ENCODE measurements at places on chromosomes 11 and 22.

GRCh38 chr11:22778642-22779041 lies 51.0 kb downstream of the SVIP start:
- DNase-seq: peak; percentile 4

- no peak for DNase-seq
These were observed 5.1 kb upstream of the KLHL35 start for GRCh38 chr11:75437966-75438659.

DNA sequence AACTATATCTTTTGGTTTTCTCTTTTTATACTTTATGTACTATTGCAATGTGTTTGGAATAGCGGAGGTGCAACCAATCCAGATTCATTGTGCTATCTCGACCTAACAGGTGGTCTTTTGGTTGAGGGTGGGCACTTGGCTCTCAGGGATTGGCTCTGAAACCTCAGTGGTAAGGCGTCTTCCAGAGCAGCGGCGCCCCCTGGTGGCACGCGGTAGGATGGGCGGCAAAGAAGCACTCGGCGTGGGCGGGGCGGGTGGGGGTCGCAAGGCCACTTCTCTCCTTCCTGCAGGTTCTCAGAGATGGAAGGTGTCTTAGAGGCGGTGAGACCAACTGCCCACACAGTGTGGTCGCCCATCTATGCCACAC lies 19.2 kb upstream of the PLET1 start:
- peak; percentile 71 for DNase-seq

GRCh38 chr22:49025791-49026493 lies 801.7 kb downstream of the BRD1 start:
- no peak for DNase-seq

- no peak for DNase-seq
These were observed 31.0 kb downstream of the CECR2 start for GRCh38 chr22:17400305-17400704.

GRCh38 chr22:27213766-27214581 lies 556.6 kb downstream of the MIAT start:
- no peak for DNase-seq

GRCh38 chr11:118497831-118498230 lies 29.4 kb upstream of the TTC36 start:
- DNase-seq: no peak

GRCh38 chr11:104043678-104044239 lies 7.3 kb downstream of the DDI1 start:
- DNase-seq: no peak

DNA sequence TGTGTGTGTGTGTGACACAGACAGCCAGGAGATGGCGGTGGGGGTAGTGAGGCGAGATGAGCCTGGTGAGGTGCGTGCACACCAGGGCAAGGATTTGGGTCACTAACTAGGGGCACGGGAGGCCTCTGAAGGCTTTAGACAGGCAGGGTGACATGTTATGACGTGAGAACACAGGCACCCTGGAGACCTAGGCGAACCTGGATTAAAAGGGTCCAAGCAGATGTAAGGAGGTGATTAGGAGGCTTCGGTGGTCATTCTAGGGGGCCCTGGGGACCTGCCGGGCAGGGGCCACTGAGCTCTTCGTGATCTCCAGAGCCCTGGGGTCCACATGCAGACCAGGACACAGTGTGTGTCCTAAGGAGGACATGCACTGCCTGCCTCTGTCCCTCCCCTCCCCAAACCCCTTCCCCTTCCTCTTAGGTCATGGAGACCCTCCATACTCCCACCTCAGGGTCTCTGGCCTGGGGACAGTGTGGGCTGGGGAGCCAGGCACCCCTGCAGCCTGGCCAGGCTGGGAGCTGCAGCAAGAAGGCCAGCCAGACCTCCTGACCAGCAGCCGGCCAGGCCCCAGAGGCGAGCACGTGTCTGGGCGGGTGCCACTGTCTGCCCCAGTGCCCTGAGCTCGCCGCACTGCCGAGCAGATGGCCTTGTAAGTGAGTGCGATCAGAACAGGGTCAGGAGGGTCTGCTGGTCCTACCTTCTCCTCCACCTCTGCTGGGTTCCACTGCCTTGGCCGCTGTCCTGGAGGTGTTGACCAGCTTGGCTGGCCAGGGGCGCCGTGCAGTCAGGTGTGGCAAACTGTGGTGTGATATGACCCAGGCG lies 32.1 kb downstream of the IFT27 start:
- no peak for DNase-seq

GRCh38 chr11:61113201-61113600 lies 10.9 kb downstream of the CD5 start:
- no peak for DNase-seq

DNA sequence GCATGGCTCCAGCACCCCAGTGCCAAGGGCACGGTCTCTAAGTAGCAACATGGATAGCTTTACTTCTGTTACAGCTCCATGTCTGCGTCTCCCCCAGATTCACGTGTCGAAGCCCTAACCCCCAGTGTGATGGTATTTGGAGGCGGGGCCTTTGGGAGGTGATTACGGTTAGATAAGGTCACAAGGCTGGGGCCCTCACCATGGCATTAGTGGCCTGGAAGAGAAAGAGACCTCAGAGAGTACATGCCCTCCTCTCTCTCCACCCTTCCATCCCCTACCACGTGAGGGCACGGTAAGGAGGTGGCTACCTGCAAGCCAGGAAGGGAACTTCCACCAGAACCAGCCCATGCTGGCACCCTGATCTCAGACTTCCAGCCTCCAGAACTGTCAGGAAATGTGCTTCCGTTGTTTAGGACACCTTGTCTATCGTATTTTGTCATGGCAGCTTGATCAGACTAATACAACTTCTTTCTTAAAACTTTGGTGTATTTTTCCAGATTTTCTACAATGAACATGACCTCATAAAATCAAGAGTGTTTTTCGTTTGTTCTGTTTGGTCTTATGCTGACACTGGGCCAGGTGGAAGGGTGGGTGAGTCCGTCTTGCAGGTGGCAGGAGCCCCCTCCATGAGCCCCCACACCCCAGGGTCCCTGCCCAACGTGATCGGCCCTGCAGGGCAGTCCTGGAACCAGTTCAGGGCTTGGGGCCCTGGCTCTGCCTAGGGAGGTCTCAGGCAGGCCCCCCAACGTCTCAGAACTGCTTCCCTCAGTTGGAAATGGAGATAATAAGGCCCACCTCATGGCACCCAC lies 10.7 kb downstream of the RTN4R start:
- DNase-seq: no peak

DNA sequence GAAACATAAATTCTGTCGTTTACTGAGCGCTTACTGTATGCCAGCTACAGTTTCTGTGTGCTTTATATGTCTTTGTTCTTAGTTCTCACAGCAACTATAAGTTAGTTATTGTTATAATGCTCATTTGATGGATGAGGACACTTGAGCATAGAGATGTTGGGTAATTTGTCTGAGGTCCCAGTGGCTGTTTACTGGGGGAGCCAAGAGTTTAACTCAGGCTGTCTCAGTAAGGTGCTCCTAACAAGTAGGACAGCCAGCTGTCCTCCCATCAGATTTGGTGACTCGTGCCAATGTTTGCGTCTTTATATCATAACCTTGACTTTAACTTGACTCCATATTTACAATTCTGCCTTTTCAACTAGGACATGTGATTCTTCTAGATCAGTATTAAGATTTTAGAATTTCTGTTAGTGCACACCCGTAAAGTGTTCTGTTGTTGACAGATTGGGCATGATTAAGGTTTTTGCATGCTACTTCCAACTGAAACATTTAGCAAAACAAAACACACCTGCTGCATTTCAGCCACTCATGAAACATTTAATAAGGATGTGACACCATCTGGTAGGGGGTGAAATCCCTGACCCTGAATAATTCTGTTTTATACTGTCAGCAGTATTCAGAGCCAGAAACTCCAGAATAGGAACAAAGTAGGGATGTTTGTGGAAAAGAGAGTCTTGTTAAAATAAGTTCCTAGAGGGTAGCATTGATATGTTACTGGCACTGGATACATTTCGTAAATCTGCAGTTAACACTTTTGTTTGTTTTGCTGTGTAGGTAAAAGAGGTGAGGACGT lies 1.9 kb downstream of the REXO2 start:
- peak; percentile 30 for DNase-seq

GRCh38 chr22:49439373-49439772 lies 388.3 kb downstream of the BRD1 start:
- DNase-seq: no peak

- DNase-seq: peak; percentile 82
These were observed 663.7 kb upstream of the B3GAT1 start for GRCh38 chr11:135075740-135076139.

DNA sequence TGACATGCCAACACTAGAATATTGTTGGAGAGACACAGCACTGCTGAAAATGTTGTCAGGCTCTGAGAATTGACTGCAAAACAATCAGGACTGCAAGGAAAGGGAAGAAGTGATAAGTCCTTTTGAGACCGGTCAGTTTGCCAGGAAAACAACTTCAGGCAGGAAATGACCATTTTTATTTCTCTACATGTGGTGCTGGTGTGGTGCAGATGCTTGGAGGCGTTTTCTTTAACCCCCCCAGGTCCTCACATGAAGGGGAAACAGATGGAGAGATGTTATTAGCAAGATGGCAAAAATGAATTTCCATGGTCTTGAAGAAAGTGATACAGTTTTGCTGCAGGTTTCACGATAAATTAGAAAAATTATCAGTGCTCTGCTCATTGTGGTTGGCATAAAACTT lies 5.7 kb downstream of the AP2A2 start:
- DNase-seq: no peak

- no peak for DNase-seq
These were observed 194.3 kb downstream of the OPCML start for GRCh38 chr11:133337951-133338418.

- DNase-seq: no peak
These were observed 152.0 kb downstream of the WNT11 start for GRCh38 chr11:76054330-76054729.

DNA sequence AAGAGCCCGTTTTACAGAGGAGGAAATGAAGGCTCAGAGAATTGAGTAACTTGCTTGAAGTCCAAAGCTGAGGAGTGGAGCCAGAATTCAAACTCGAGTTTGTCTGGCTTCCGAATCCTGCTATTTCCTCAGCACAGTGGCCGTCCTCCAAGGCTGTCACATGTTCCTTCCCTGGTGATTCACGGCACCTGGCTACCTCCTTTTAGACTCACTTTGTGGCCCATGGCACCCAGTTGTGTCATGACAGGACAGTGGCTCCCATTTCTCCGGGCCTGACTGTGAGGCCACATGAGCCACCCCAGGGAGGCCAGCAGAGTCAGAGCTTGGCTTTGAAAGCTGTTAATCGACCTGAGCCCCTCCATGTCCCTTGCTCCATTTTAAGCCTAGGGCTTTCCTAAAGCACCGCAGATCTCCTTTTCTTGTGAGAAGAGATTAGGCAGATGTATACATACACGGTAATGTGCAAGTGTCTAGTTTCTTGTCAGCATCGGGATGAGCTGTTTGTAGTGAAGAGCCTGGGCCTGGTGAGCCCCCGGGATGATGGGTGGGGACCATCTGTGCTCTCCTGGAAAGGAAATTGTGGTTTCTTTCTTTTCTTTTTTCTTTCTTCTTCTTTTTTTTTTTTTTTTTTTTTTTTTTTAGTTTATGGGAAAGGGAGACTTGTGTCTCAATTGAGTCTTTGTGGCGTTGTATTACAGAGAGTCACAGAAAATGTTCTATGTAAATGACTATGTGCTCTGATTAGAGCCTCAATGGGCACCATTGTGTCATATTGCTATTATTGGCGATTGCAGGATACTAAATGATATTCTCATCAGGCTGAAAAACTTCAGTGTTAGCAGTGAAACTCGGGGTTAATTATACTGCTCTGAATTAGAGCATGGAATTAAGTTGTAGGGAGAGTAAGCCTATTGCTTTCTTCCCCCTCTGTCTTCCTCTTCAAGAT lies 54.8 kb downstream of the PTPRJ start:
- no peak for DNase-seq

DNA sequence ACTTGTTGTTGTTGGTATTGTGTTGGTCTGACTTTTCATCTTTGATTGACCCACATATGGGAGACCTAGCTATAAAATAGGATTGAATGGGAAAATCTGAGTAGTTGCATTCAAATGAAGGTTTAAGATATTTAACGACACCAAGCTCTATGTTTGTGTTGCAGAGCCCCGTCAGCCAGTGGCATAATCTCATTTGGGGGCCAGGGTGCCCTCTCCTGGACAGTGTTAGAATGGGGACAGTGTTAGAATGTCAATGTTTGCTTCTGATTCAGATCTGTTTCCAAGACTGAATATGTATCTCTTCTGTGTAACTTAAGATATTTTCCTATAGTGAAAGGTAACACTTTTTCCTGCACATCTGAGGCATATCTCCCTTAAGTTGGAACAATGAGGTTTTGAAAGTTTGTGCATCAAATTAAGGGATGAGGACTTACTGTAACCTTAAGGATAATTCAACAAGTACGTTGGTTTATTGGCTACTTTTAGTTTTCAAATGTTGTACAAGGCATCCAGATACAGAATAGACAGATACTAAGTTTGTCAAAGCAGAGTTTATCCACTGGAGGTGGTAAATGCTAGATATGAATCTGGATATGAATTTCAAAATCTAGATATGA lies 5.3 kb upstream of the OR52M1 start:
- DNase-seq: peak; percentile 57

GRCh38 chr11:133955081-133955891 lies 1.5 kb downstream of the IGSF9B start:
- DNase-seq: no peak

GRCh38 chr11:32137869-32138268 lies 47.0 kb downstream of the RCN1 start:
- no peak for DNase-seq

DNA sequence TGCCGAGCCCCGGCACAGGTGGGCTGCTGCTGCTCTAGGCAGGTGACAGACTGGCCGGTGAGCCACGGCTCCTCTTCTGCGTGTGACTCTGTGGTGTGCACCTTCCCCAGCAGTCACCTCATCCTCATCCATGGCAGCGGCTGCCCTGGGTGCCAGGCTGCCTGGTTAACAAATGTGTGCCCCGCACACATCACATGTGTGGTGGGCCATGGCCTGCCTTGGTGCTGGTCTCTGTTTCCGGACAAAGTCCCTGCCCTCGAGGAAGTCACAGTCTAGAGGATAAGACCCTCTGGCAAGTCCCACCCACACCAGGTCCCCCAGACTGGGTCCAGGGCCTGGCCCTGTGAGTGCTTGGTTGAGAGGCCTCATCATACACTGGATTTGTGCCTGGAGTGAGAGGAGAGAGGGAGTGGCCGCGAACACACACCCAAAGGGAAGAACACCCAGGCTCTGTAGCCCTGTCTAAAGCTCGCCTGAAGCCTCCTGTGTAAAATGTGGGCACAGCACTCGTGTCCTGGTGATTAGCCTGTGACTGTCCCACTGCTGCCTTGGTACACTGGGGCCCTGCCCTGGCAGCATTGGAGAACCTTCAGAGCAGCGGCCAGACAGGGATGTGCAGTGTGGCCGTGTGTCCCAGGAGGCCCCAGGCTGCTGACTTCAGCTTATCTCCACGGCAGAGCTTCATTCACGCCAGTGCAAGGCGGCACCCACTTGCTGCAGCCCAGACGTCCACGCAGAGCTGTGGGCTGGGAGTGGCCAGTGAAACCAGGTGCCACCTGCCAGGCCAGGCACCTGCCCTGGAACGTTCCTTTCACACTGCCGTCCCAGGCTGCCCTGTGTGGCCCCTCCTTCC lies 269.9 kb downstream of the TBC1D22A start:
- DNase-seq: no peak

GRCh38 chr11:115238791-115239190 lies 265.4 kb downstream of the CADM1 start:
- DNase-seq: no peak
